ENCODE measurements at places on chromosomes 2 and 18.

GRCh38 chr2:84674586-84674985, 158.3 kb downstream of the DNAH6 start:
- DNase-seq = no peak

- no peak for DNase-seq
Observed at GRCh38 chr2:32377928-32378327, 21.1 kb downstream of the BIRC6 start.

GRCh38 chr18:55085557-55086285, 126.5 kb upstream of the CCDC68 start:
- no peak for DNase-seq

DNA sequence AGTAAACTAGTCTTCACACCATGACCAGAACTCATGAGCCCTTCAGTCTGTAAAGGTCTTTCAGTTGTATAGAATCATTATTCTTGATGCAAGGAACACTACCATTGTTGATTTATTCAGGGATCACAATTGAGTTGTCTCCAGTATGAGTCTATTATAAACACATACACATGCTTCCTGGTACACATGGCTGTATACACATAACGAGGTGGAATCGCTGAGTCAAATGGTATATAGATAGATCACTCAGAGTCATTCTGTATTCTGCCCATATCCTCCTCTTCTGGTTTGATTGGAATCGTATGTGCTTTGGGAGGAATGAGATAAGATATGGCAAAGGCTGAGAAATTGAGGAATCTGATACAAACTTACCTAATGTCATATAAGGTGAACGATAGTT, 216.0 kb downstream of the UBE2E3 start:
- no peak for DNase-seq

- no peak for DNase-seq
Observed at GRCh38 chr18:39039813-39040212, 1474.2 kb upstream of the CELF4 start.

DNA sequence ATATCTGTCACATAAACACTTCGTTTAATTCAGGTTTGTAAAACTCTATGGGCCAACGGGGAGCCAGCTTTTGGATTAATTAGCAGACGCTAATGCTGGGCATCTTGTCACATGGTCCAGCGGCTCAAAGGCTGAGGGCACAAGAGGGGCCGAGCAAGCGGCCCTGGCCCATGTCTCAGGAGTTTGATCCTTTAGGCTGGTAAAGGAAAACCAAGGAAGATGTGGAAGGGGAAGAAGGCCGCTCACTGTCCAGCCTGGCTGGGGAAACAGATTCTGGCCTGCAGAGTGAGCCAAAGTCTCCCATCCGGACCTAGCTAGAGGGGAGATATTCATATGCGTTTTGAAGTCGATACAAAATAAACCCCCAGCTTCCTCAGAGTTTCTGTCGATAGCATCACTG, 248.6 kb upstream of the SIX2 start:
- DNase-seq = no peak

DNA sequence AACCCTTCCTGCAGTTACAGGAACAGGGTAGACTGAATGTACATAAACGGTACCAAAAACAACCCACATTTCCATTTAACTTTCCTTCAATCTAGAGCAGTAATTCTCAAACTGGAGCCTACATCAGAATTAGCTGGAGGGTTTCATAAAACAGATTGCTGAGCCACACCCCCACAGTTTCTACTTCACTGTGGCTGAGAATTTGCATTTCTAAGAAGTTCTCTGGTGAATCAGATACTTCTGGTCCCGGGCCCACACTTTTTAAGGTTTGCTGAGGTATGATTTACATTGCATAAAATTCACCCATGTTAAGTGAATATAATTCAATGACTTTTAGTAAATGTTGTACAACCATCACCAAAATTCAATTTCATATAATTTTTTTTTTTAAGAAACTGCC, 113.7 kb downstream of the SRBD1 start:
- DNase-seq = no peak

DNA sequence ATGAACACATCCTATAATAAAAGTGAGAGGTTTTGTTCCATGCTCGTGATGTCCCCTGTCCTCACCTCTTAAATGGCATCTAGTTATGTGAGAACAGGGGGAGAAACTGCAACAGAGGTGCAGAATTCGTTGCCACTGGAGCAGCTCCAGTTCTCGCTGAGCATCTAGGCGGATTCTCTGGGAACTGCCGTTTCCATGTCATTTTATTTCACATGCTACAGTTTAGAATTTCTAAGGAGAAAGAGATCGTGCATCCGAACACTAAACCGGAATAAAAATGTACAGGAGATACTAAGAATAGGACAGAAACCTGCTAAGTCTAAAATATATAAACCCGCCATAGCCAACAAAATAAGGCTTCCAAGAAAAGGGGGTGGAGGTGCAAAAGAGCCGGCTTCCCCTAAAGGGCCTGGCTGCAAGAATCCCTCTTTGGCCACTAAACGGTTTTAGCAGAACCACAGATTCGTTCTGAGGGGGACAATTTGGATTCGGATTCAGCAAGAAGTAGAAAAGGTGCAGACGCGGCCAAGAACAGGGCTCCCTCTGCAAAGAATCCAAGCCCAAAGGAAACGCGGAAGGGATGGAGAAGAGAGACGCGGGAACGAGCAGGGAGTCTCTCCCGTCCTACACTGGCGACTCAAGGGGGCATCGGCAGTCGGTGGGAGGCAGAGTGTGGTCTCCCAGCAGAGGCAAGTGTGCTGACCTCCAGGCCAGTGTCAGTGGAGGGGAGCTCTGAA, 1.3 kb downstream of the TMEM163 start:
- DNase-seq = no peak

DNA sequence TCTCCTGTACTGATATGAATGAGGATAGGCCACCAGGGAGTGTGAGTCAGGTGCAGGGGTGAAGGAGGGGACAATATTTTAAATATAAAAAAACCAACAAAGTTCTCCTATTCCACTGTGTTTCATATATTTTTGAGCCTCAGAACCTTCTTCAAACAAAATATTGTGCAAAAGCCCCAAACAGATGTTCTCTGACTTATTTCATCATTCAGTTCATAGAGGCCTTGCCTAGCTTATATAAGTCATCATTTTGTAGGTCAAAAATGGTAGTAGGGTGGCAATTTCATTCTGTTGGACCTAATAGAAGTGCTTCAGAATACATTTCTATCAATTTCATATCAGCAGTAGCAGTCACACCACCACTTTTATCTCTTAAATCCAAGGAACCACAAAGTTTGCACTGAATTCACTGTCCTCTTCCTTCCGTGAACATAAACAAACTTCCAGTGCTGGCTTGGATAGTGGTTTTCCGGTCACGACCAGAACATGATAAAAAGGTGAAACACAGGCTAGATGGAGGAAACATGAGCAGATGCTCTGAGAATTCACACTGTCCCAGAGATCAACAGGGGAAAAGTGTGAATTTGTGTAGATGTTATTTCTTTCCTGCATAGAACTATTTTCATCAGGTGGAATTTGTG, 99.1 kb downstream of the EN1 start:
- DNase-seq = no peak

- DNase-seq = no peak
Observed at GRCh38 chr2:6928452-6928851, 11.2 kb downstream of the RNF144A start.

GRCh38 chr2:103805746-103806145, 1043.9 kb downstream of the TMEM182 start:
- DNase-seq = no peak

- DNase-seq = no peak
Observed at GRCh38 chr2:101500860-101501259, 25.9 kb upstream of the RFX8 start.

DNA sequence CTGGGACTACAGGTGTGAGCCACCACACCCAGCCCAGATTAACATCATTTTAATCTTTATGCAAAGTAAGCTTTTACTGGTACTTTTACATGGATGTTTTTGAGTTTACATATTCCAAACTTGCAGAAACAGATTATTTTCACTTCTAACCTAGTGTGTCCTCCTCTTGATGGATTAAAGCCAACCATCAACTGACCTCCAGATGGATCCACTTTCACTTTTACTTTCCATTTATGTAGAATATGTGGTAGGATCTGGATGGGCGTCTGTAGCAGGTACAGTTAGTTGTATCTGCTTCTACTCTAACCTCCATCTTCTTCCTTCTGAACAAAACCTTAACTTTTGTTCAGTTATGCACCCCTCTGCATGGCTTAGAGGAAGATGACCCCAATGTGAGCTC, 264.1 kb downstream of the CDH20 start:
- DNase-seq = no peak

GRCh38 chr2:96647681-96648080, 5.1 kb downstream of the FER1L5 start:
- no peak for DNase-seq

- no peak for DNase-seq
Observed at GRCh38 chr2:108621087-108621559, 86.9 kb downstream of the LIMS1 start.

GRCh38 chr2:42223855-42224268, 54.7 kb downstream of the EML4 start:
- DNase-seq = no peak

GRCh38 chr2:32798829-32799228, 147.9 kb upstream of the LTBP1 start:
- no peak for DNase-seq

- no peak for DNase-seq
Observed at GRCh38 chr18:3538954-3539617, 89.1 kb downstream of the TGIF1 start.

DNA sequence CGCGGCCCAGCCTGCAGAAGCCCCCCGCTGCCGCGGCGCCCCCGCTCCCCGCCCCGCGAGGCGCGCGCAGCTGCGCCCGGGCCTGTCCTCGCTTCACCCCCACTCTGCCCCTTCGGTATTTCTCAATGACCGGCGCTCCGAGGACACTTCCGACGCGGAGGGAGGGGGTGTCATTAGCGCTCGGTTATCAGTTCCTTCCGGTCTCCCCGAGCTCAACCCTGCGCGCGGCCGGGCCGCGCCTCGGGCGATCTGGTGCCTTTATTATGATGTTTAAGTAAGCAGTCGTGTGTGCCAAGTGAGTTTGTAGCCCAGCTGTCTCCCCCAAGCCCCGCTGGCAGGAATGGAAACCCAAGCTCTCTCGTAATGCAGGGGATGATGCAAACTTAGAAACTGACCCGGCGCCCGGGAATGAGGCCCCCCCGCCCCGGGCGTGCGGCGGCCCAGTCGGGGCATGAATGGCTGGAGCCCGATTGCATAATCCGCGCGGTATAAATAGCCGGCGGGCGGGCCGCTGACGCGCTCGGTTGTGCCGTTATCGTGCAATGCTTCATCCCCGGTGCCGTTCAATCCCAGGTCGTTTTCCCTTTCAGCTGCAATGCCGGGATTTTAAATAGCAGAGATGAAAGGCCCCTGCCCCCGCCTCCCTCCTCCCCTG, 3.9 kb upstream of the SPRED2 start:
- DNase-seq = no peak

GRCh38 chr2:226715347-226715990, 84.2 kb downstream of the IRS1 start:
- DNase-seq = no peak

- DNase-seq = no peak
Observed at GRCh38 chr2:202909394-202910192, 1.9 kb downstream of the WDR12 start.

GRCh38 chr2:138846216-138846821, 66.1 kb upstream of the NXPH2 start:
- DNase-seq = no peak

- DNase-seq = no peak
Observed at GRCh38 chr2:216860426-216861137, 718 bp upstream of the TNP1 start.

DNA sequence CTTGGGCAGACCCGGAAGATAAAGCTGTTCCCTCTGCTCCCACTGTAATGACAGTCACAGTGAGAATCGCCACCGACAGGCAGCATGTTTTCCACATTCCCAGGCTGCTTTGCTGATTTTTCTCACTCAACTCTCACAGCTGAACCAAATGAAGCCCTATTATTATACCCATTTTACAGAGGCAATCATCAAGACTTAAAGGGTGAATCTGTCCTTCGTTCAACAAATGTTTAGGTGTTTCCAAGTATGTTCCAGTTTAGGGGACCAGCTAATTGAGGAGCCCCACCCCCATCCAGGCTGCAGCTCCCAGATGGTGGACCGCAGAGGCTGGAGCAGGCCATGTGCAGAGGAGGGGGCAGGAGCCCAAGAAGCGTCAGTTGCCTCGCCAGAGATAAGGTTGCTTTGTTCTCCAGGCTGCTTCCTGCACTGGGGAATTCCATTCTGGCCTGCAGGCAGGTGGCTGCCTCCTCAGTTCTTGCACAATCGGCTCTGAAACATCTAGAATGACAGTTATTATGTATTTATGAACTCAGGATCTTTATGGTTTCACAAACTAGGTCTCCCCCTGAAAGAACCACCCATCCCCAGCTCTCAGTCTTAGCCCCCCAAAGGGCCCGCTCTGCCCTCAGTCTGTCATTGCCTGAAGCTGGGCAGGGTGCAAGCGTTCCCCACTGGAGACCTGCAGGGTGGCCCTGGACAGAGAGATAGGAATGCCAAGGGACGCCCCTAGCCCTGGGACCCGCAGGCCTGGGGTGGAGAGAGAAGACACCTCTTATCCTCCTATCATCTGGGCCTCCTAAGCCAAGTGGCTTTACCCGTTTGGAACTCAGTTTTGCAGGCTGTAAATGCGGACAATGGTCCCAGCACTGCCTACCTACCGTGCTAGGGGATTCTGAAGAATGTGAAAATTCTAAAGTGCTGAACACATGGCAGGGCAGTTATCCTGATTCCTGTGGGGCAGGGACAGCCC, 49.1 kb upstream of the MYCN start:
- no peak for DNase-seq

- no peak for DNase-seq
Observed at GRCh38 chr2:29218071-29218470, 102.9 kb downstream of the CLIP4 start.
